Activated CD4-positive, alpha-beta T cell treated with anti-CD3 and anti-CD28 coated beads for 4 hours (primary cell): ENCODE measurements at places on chromosomes 7 and 10.

GRCh38 chr7:43639858-43640491 lies 57.1 kb downstream of the STK17A start:
- no peak for DNase-seq

DNA sequence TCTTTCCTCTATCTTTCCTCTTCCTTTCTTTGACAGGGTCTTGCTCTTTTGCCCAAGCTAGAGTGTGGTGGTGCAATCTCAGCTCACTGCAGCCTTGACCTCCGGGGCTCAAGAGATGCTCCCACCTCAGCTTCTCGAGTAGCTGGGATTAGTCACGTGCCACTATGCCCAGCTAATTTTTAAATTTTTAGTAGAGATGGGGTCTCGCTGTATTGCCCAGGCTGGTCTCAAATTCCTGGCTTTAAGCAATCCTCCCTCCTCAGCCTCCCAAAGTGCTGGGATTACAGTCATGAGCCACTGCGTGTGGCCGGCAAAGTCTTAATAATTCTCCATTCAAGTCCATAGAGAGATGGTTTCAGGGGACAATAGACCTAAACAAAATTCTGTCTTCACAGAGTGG lies 40.2 kb downstream of the COL26A1 start:
- DNase-seq = no peak

GRCh38 chr7:95253986-95254385 lies 70.3 kb downstream of the PON1 start:
- no peak for DNase-seq

DNA sequence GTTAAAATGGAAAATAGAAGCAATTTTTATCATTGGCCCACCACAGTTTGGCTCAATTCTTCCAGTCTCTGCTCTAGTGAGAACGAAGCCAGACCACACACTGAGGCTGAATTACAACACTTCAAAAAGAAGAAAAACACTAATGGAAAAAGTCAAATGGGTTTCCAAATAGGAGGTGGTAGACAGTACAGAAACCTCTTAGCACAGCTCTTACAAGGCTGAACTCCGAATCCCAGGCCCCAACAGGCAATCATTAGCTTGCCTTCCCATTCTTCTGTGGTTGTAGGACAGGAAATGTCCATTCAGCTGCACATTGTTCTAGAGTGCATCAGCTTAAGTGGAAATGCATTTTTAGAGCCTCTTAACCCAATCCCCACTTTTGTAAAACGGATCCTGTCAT lies 115.1 kb upstream of the MEOX2 start:
- no peak for DNase-seq

- DNase-seq = no peak
Observed at GRCh38 chr7:101942603-101943210, 125.3 kb downstream of the CUX1 start.
